HuH-7.5 (cell line): ENCODE measurements at places on chromosomes 13 and 19.

DNA sequence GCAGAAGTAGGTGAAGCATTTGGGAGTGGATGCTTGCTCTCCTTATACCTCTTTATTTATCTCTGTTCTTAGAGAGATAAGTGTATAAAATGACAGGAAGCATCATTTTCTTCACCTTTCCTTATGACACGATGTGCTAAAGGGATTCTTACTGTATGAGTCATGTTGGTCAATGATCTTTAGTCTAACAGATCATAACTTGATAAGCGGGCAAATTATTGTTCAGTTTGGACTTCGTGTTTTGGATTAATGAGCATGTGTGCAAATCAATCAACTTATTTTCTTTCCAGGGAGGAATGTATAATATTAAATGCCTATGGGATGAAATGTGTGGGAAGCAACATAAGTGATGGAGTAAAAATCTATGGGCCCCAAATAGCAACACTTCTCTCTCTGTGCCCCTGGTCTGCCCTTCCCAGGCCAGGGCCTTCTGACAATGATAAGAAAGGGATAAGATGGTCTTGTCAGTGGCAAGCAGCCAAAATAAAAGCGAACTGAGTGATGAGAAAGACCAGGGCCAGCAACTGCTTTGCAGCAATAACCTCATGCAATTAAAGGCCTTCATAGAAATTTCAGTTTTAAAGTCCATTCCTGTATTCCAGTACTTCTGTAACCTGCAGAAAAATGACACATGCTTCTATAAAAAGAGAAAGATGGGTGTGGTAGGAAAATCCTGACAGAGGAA, 61.4 kb downstream of the SLC10A2 start:
- DNase-seq, result no peak

- no peak for DNase-seq
Measured at GRCh38 chr13:51330791-51331190, 8.7 kb upstream of the SERPINE3 start.

DNA sequence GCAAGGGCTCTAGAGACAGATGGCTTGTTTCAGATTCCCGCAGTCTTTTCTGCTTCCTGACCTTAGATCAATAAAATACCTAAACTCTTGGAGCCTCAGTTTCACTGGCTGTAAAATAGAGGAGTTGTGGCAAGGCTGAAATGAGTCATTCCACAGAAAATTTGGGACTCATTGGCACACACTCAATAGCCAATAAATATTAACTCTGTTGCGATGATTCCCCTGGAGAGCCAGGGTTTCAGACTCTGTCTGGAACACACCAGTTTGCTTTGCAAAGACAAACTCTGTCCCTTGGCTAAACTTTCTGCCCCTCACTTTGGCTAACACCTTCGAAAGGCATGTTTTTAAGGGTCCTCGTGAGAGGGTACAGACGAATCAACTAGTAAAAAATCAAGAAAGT, 18.1 kb upstream of the UBE2L5 start:
- no peak for DNase-seq

DNA sequence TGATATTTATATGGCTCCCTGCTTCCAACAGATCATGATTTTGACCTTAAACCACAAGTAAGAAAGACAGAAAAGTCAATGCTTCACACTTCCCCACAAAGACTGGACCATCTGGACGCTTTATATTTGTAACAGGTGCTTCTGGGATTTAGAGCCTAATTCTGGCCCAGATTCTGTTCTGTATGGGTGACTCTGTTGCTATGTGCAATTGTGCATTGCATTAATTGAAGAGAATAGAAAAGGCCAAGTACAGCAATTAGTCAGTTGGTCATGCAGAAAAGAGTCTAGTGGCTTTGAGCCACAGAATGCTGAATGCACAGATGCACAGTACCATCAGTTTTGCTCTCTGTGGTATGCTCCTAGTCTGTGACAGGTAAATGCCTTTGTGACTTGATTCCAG, 657.4 kb upstream of the ATXN8OS start:
- no peak for DNase-seq

- no peak for DNase-seq
Measured at GRCh38 chr13:94323764-94324758, 155.4 kb downstream of the DCT start.
